ENCODE measurements at places on chromosomes 12 and 14. TPM values are rescaled to one million over a fixed set of nuclear protein-coding genes. Genes with fewer than 3 reads are reported as not detected.

CISTR gene
- not detected for total RNA-seq

CRIP1 gene
- total RNA-seq = 28.4 TPM

DTD2 gene
- 20.6 TPM for total RNA-seq

DNA sequence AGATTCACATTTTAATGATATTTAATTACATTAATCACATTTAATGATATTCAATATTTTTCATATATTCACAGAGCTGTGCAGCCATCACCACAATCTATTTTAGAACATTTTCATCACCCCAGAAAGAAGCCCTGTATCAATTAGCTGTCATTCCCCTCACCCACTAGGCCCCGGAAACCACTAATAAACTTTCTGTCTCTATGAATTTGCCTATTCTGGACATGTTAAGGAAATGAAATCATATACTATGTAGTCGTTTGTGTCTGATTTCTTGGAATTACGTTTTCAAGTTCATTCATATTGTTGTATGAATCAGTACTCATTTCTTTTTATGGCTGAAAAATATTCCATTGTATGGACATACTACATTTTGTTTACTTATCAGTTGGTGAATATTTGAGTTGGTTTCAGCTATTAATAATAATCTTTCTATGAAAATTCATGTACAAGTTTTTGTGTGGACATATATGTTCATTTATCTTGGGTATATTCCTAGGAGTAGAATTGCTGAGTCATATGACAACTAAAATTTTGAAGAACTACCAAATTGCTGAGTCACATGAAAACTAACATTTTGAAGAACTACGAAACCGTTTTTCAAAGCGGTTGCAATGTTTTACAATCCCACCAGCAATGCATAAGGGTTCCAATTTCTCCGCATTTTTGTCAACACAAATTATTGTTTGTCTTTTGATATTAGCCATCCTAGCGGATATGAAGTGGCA is 11.7 kb upstream of the OTOGL start:
- DNase-seq = peak; percentile 15

GRCh38 chr12:948238-948637 is 1.3 kb downstream of the RAD52 start:
- DNase-seq = no peak

- DNase-seq = peak; percentile 89
Measured at GRCh38 chr12:31682136-31682962, 22.9 kb downstream of the ETFBKMT start.

GRCh38 chr12:15756822-15757221 is 32.4 kb downstream of the EPS8 start:
- peak; percentile 58 for DNase-seq

GRCh38 chr14:78872837-78873236 is 702.7 kb downstream of the NRXN3 start:
- no peak for DNase-seq

GLIPR1 gene
- 5.2 TPM for total RNA-seq

DNA sequence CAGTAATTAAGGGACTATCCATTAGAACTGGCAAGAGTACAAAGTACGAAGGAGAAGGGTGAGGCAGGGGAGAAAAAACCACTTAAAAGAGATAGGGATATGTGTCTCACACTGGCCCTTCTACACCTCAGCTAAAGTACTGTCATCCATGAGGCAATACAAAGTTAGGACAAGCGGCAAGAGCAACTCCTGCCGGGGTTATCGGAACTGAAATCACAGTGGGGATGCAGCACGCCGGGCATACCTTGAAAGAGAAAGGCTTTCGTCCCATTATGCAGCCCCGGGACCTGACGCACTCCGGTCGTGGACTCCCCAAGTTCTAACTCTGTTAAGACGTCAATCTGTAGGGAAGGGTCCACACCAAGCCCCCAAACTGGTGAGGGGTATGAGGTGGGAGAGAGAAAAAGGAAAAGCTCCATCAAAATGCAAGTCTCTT is 1.1 kb downstream of the NELL2 start:
- no peak for DNase-seq

SALL2 gene
- total RNA-seq = 5.3 TPM

DNA sequence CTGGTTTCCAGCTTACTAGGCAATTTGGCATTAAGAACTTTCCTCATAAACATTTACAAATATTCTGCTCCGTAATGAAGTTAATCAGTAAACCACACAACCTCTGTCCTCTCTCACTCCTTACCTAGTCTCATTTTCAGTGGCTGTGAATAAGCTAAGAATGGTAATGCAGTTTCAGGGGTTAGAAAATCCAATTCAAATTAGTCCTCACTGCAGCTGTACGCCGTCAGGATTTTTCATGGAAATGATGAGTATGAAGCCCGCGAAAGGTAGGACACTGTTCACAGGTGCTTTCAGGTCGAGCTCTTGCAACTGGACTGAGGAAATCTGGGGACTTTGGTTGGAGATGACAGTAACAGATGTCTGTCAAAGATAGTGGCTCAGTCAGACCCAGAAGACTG is 29.6 kb downstream of the NR1H4 start:
- DNase-seq = no peak

GRCh38 chr12:52800259-52800917 is 4.5 kb upstream of the KRT3 start:
- no peak for DNase-seq

- DNase-seq = no peak
Measured at GRCh38 chr14:104541905-104542465, 37.6 kb upstream of the C14orf180 start.

GRCh38 chr12:87807086-87807485 is 222.1 kb downstream of the C12orf50 start:
- DNase-seq = no peak

- DNase-seq = no peak
Measured at GRCh38 chr14:20428802-20429201, 7.2 kb downstream of the KLHL33 start.

DNA sequence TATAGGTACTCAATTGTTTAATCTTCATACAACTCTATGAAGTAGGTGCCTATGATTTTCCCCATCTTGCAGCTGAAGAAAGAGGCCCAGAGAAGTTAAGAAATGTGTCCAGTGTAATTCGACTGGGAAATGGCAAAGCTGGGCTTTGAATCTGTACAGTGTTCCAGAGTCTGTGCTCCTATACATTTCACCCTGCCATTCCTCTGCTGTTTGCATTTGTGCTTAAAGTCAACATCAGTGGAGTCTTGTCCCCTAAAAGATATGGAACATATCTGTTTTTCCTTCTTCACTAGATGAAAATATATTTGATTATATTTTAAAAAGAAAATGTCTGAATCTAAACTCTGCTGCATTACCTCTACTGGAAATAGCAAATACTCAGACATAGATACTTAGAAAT is 88.6 kb downstream of the SEC23A start:
- DNase-seq = no peak

- no peak for DNase-seq
Measured at GRCh38 chr12:13167226-13167625, 29.3 kb upstream of the EMP1 start.

DHRS4L2 gene
- total RNA-seq = 8.3 TPM

DNA sequence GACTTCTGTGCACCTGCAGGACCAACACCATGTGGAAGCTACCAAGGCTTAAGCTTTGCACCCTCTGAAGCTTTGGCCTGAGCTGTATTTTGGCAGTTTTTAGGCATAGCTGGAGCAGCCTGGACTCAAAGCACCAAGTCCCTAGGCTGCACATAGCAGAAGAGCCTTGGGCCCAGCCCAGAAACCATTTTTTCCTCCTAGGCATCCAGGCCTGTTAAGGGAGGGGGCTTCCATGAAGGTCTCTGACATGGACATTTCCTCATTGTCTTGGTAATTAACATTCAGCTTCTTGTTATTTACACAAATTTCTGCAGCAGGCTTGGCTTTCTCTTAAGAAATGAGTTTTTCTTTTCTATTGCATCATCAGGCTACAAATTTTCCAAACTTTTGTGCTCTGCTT is 475.8 kb upstream of the FLRT2 start:
- no peak for DNase-seq

GRCh38 chr14:99263564-99264330 is 8.2 kb downstream of the BCL11B start:
- DNase-seq = no peak

DNA sequence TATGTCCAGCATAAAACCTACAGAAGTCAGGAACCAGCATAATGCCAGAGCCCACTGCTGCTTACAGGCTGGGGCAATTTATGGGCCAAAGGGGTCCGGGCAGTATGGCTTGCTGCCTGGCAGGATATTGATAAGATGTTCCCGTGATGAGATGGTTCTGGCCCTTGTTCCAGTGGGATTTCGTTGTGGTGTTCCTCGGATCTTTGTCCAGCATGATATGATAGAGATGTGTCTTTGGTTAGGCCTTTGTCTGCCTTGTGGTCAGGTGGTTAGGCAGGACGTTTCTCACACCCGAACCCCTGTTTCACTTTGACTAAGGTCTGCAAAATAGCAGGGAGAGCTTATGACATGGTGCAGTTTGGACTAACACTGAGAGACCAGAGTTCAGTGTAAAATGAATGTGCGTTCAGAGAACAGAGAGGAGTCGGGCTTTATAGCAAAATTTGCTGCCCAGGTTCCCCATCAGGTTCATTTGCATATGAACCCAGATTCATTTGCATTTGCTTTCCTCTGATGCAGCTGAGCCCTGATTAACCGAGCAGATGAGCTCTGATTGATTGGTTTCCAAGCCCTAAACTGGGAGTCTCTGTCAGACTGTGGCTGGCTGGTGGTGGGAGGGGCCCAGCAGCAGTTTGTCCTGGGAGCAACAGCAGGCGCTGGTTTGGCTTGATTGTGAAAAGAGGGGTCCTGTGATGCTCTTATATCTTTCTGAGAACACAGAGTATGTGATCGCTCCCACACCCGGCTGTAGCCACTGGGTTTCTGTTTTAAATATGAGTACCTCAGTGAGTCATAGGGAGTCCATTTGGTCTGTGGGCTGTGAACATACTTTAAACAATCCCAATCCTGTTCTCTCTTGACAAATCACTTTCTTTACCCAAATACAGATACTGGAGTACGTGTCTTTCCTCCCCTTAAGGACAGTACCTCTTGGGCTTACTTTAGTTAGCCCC is 156.3 kb upstream of the PZP start:
- peak; percentile 49 for DNase-seq

DNA sequence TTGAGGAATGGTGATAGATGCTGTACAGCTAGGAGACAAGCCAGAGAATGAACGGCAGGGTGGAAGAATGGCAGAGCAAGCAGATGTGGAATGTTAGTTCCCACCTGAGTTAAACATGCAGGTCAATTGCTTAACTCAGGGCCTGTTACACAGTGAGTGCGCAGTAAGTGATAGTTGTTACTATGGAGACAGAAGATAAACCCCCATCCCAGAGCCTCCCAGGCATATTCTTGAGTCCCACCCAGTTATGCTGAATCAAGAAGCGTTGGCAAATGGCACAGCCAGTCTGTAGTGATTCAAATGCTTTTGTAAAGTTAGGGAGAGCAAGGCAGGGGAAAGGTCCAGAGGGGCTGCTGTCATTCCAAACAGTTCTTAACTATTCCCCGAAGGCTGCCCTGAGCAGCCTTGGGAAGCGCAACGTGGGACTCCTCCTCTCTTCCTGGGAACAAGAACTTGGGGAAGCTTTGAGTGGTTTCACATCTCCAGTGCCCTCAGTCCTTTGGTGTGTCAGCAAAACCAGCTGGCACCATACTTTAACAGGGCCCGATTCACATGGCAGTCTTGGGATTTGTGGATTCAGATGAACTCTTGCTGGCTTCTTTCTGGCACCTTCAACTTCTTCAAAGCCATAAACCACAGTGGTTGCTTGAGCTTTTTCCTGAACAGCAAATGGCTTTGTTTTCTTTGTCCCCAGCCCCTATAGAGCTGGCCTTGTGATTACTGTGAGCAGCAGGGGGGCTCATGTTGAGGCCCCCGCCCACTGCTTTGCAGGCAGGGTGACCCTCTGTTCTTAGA is 66.4 kb downstream of the PPM1A start:
- DNase-seq = no peak
